PC-9 (cell line): ENCODE measurements at places on chromosomes 16 and 17. TPM values are rescaled to one million over a fixed set of nuclear protein-coding genes. Genes with fewer than 3 reads are reported as not detected.

GRCh38 chr16:73543331-73543969 is 495.5 kb upstream of the ZFHX3 start:
- H3K4me1 ChIP-seq = no peaks in the 10 kb centered on the region
- H3K36me3 ChIP-seq = no peaks in the 10 kb centered on the region
- DNase-seq = no peak
- H3K27ac ChIP-seq = no peak overlapping the region

DNA sequence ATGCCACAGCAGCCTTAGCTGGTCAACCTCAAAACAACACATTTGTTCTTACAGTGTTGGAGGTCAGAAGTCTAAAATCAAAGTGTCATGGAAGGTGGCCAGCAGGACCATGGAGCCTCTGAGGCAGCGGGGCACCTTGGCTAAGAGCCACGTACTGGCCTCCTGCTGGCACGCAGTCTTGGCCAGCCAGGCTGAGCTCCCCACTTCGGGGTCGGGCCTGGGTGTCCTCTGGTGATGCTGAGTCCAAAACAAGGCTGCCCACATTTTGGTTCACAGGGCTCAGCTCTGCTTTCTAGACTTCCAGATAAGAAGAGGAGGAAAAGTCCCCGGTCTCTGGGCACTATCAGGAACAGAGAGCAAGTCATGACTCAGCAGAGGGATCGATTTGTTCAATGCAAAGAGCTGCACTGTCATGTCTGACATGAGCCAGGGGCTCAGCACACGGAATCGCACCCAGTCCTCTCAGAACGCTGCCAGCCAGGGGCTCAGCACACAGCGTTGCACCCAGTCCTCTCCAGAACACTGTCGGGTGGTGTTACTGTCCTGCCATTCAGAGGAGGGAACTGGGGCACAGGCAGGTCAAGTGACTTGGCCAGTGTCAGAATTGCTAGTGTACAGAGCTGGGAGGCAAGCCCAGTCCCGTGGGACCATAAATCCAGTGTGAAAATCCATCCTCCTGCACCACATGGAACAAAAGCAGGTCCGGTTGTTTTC is 2.5 kb downstream of the LGALS9 start:
- no peak overlapping the region for H3K4me3 ChIP-seq
- H3K27me3 ChIP-seq = no peaks in the 10 kb centered on the region
- no peaks in the 10 kb centered on the region for H3K4me1 ChIP-seq
- H3K27ac ChIP-seq = no peak overlapping the region
- no peaks in the 10 kb centered on the region for H3K36me3 ChIP-seq
- no peak for DNase-seq

DNA sequence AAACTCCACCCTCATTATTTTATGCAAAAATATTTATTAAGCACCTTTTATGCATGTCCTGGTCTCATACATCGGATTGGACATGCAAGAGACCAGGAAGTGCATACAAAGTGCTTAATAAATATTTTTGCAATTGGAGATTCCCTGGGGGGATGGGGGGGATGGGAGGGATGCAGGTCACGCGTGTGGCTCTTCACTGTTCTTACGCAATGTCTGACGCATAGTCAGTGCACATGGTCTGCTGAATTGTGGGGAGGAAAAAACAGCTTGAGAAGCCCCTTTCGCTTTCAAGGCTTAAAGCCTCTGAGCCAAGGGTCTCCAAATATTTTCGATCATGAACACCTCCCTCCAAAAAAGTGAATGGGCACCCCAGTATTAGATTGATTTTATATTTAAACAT is 96.7 kb upstream of the XYLT1 start:
- H3K27ac ChIP-seq = no peak overlapping the region
- no peaks in the 10 kb centered on the region for H3K27me3 ChIP-seq
- no peak overlapping the region for H3K4me3 ChIP-seq
- no peaks in the 10 kb centered on the region for H3K36me3 ChIP-seq
- no peaks in the 10 kb centered on the region for H3K4me1 ChIP-seq

- H3K27me3 ChIP-seq = no peaks in the 10 kb centered on the region
- H3K27ac ChIP-seq = peak overlapping the region; percentile 34
- no peaks in the 10 kb centered on the region for H3K36me3 ChIP-seq
- DNase-seq = peak; percentile 87
Measured at GRCh38 chr17:17752089-17752820, 71.0 kb downstream of the RAI1 start.

DNA sequence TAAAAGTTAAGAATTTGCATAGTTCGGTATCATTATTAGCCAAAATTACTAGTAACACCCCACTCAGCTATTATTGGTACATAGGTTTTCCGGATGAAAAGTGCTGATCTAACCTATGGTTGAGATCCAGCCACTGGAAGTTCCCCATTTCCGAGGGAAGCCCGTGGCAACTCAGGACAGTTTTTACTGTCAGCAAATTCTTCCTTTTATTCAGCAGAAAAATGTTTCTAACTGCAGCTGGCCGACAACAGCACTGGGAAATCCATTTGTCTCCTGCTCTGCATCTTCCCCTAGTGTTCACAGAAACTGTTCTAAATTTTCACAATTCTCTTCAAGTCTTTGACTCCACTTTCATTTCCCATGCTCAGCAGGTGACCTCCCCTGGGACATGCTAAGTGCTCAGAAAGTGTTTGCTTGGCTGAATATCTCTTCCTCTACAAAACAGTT is 15.5 kb upstream of the MMD start:
- peaks cover 48% of the 10 kb centered on the region for H3K4me1 ChIP-seq
- no peaks in the 10 kb centered on the region for H3K36me3 ChIP-seq
- no peak for DNase-seq
- H3K4me3 ChIP-seq = no peak overlapping the region

DNA sequence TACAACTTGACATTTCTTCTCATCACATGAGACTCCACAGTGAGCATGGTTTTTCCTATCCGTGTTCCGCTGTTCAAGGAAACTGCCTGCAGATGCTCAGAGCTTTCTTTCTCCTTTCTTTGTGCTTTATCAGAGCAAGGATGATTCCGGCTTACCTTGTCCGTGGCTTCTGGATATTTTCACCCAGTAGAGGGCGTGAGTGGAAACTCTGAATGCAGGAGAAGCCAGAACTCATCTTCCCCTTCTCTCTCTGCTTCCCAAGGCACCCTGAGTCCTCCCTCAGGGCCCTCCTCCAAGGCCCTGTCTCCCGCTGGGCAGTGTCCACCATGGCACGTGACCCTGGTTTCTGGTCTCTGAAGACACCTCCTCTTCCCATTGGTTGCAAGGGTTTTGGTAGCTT is 721.1 kb upstream of the RBFOX1 start:
- H3K36me3 ChIP-seq = no peaks in the 10 kb centered on the region
- H3K27me3 ChIP-seq = peaks cover 21% of the 10 kb centered on the region
- H3K4me3 ChIP-seq = no peak overlapping the region
- H3K4me1 ChIP-seq = no peaks in the 10 kb centered on the region

DNA sequence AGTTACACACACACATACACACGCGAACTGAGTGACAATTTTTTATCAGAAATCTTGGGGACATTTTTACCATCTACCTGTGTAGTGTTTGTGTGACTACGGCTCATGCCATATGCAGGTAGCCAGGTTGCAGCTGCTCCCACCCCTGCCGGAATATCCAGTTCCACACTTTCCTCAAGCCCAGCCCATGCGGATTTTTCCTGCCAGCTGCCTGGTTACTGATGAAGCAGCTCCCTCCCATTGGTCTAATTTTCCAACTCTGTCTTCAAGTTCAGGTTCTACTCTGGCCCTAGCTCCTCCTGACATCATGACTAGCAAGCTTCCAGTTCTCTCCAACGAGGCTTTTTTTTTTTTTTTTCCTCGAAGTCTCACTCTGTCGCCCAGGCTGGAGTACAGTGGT is 4.8 kb downstream of the GSG1L2 start:
- H3K27me3 ChIP-seq = no peaks in the 10 kb centered on the region
- H3K36me3 ChIP-seq = no peaks in the 10 kb centered on the region
- DNase-seq = no peak

GRCh38 chr16:46729326-46729995 is 18.7 kb downstream of the MYLK3 start:
- H3K27ac ChIP-seq = no peak overlapping the region
- H3K4me3 ChIP-seq = no peak overlapping the region
- H3K4me1 ChIP-seq = no peaks in the 10 kb centered on the region
- no peaks in the 10 kb centered on the region for H3K36me3 ChIP-seq
- no peak for DNase-seq
- H3K27me3 ChIP-seq = peaks cover 12% of the 10 kb centered on the region; the same call in 1 of the 2 replicates

GRCh38 chr17:4534928-4535666 is 20.1 kb downstream of the MYBBP1A start:
- peaks cover 12% of the 10 kb centered on the region; the same call in 1 of the 2 replicates for H3K4me1 ChIP-seq
- H3K4me3 ChIP-seq = no peak overlapping the region
- H3K27ac ChIP-seq = peak overlapping the region; percentile 41; the same call in 1 of the 2 replicates
- no peaks in the 10 kb centered on the region for H3K27me3 ChIP-seq

GRCh38 chr17:12973496-12974004 is 44.3 kb downstream of the ELAC2 start:
- H3K4me1 ChIP-seq = no peaks in the 10 kb centered on the region
- H3K27ac ChIP-seq = no peak overlapping the region
- no peaks in the 10 kb centered on the region for H3K36me3 ChIP-seq
- H3K4me3 ChIP-seq = no peak overlapping the region
- peaks cover 6% of the 10 kb centered on the region; the same call in 1 of the 2 replicates for H3K27me3 ChIP-seq
- no peak for DNase-seq

DNA sequence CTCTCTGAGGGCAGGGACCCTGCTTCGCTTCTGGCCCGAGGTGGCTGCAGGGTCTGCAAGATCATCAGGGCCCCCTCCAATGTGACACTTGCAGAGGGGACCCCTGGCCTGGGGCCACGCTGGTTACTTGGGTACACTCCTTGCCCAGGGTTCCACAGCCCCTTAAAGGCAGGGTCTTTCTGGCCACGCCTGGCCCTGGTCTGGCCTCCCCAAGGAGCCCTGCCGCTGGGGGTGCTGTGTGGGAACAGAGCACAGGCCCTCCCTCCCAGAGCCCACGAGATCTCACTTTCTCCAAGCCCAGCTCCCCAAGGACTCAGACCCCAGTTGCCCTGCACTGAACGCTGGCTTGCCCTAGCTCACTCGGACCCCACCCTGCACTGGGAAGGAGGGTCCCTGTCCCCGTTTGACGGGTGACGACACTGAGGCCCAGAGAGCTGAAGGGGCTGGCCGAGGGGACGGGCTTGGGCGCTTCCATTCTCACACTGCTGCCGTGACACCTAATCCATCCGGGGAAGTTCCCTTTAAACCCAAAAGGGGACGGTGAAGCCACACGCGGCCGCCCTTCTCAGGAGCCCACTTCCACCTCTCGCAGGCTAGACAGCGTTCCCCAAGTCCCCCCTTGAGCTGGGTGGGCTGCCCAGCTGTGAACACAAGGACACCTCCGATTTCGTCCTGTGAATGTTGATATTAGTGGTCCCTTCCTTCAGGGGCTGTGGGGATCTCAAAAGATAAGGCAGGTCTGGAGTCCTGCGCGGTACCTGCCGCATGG is 26.9 kb upstream of the OSGIN1 start:
- H3K4me1 ChIP-seq = peaks cover 25% of the 10 kb centered on the region
- H3K36me3 ChIP-seq = no peaks in the 10 kb centered on the region
- no peak for DNase-seq
- H3K27me3 ChIP-seq = no peaks in the 10 kb centered on the region
- no peak overlapping the region for H3K4me3 ChIP-seq
- H3K27ac ChIP-seq = no peak overlapping the region

DNA sequence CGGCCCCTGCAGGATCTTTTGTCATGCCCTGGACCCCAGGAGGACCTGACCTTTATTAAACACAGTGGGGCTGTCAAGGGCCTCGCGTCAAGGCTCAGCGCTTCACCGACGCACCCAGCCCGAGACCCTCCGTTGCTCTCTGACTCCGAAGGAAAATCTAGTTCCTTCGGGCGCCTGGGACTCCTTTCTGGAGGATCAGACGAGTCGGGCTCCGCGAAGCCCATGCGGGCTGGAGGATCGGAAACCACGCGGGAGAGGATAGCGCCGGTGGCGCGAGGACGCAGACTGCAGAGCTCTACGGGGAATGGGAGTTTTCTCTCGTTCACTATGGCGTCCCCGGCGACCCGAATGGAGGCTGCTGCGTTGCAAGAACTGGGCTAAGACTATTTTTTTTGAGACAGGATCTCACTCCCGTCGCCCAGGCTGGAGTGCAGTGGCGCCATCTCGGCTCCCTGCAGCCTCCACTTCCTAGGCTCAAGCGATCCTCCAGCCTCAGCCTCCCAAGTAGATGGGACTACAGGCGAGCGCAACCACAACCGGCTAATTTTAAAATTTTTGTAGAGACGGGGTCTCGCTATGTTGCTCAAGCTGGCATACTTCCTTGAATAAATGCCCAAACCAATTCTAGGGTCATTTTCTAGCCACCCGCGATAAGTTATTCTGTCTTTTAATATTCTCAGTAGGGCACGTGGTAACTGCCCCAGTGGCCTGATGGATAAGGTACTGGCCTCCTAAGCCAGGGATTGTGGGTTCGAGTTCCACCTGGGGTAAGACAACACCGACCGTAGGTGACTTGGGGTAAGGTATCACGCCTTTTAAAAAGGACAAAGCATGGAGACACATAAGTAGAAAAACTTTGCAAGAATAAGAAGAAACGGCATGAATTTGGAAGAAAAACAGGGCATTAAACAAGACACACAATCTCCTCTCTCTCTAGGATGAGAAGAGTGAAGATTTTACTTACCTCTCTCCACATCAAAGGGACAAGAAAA is 5.5 kb downstream of the OR1F1 start:
- H3K36me3 ChIP-seq = no peaks in the 10 kb centered on the region
- no peaks in the 10 kb centered on the region for H3K4me1 ChIP-seq
- no peak for DNase-seq
- no peak overlapping the region for H3K27ac ChIP-seq

DNA sequence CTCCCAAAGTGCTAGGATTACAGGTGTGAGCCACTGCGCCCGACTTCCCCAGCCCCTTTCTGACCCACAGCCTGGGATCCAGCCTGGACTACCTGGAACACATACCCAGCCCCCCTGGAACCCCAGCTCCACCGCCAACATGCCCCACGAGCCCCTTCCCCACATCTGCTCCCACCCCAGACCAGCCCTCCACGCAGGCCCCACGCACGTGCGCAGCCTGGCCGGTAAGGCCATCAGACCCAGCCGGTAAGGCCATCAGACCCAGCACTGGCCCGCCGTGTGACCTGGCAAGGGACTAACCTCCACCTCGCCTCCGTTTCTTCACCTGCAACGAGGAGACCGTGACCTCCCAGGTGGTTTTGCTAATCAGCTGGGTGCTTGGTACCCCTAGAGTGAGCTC is 46.5 kb downstream of the RPH3AL start:
- H3K4me3 ChIP-seq = no peak overlapping the region
- no peak overlapping the region for H3K27ac ChIP-seq
- no peaks in the 10 kb centered on the region for H3K36me3 ChIP-seq
- H3K27me3 ChIP-seq = no peaks in the 10 kb centered on the region

- no peaks in the 10 kb centered on the region for H3K36me3 ChIP-seq
- no peak overlapping the region for H3K27ac ChIP-seq
- H3K4me1 ChIP-seq = no peaks in the 10 kb centered on the region
- DNase-seq = peak; percentile 55
- H3K27me3 ChIP-seq = no peaks in the 10 kb centered on the region
Measured at GRCh38 chr16:68040506-68041288, 17.6 kb downstream of the DUS2 start.

CDR2L gene
- 15.1 and 22.8 TPM in 2 replicates for total RNA-seq

MYH1 gene
- not detected in 2 replicates for total RNA-seq

TLCD3B gene
- total RNA-seq = 5.8 and 9.7 TPM in 2 replicates

ZFP3 gene
- total RNA-seq = 2.3 and 4.5 TPM in 2 replicates
